ENCODE measurements at places on chromosomes 5 and 9. TPM values are rescaled to one million over a fixed set of nuclear protein-coding genes. Genes with fewer than 3 reads are reported as not detected.

- no peak for DNase-seq
These were observed 170.2 kb downstream of the GAPVD1 start for GRCh38 chr9:125431741-125432271.

GRCh38 chr5:145680169-145680568, 155.0 kb downstream of the PRELID2 start:
- DNase-seq, result no peak

IFNB1 gene
- total RNA-seq, result not detected

GRCh38 chr5:139443831-139444453, 4.6 kb upstream of the DNAJC18 start:
- DNase-seq, result no peak

DNA sequence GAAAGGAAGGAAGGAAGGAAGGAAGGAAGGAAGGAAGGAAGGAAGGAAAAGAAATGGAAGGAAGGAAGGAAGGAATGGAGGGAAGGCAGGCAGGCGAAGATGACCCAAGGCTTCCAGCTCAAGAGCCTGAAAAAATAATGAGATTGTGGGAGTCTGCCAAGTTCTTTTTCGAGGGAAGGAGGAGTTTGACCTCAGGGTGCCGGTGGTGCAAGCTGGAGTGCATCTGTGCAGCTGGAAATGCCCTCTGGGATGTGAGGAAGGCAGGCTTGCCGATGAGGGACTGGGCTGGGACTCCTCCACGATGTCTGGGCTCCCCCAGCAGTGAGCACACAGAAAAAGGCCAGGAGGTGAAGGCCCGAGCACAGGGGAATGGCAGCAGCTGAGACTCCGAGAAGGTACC, 154.9 kb upstream of the DAPK1 start:
- peak; percentile 70 for DNase-seq

GRCh38 chr5:132865668-132866341, 464 bp downstream of the GDF9 start:
- DNase-seq, result no peak

- peak; percentile 75 for DNase-seq
These were observed 18.3 kb upstream of the MLLT3 start for GRCh38 chr9:20640331-20641187.
